ENCODE measurements at places on chromosomes 7 and 10. TPM values are rescaled to one million over a fixed set of nuclear protein-coding genes. Genes with fewer than 3 reads are reported as not detected.

Gene CYREN
- total RNA-seq: 85.4 TPM

Gene SPAG6
- total RNA-seq: not detected

Gene CYP2W1
- total RNA-seq: 0.05 TPM

Gene GTF2IRD1
- 21.0 TPM for total RNA-seq

Gene SEMA3D
- total RNA-seq: 0.09 TPM
